Stimulated activated CD4-positive, alpha-beta T cell treated with anti-CD3 and anti-CD28 coated beads, Interleukin-1b, Interleukin-23, amount 100 ng/mL, for 24 hours (primary cell): ENCODE measurements at places on chromosomes 11 and 22.

GRCh38 chr11:86774417-86774816, 25.9 kb upstream of the PRSS23 start:
- no peak for DNase-seq

DNA sequence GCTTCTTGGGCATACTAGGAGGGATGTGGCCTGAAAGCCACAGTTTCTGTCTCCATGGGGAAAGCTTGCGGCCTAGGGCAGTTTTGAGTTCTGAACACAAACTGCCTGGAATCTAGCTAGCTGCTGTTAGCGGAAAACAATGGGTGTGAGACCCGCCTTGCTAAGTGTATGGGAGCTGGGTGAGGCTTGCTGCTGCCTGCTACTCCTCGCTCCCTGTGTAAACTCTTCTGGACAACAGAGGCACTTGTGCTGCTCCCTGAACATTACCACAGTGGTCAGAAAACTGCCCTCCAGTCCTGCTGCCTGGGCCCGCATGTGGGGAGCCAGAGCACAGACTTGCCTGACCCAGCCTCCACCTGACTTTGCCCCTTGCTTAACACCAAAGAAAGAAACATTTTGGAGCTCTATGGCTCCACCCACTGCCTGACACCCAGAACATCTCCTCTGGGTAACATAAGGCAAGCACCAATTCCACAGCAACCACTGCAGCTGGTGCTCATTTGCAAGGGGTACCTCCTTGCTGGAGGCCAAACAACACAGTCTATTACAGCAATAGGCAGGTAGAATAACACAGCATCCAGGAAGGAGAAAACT, 766.3 kb upstream of the RAG2 start:
- DNase-seq: no peak

DNA sequence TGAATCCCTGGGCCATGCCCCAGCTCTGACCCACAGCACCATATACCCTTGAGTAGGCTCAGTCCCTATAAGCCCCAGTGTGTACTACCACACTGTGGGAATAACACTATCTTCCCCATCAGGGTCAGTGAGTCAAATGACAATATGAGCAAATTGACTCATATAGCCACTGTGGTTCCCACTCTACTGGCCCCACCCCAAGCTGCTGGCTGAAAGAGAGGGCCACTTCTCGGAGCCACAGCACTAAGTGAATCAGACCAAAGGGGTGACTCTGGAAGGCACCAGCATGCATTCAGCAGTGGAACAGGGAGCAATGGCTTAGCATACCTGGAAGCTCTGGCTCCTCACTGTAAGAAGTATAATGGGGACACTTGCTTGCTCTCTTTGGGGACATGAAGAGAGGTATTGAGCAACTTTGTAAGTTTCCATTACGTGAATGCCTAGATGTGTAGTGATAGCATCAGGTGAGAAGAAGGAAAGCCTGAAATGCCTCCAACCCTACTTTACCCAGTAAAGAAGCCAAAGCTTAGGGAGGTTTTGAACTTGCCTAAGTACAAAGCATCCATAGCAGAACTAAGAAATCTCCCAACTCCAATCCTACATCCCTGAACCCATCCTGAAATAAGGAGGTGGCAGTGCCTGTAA, 13.5 kb downstream of the CD59 start:
- no peak for DNase-seq

GRCh38 chr11:124882339-124883071, 15.2 kb downstream of the ROBO4 start:
- DNase-seq: no peak

- no peak for DNase-seq
Observed at GRCh38 chr11:38226684-38227083, 1628.6 kb upstream of the RAG2 start.

DNA sequence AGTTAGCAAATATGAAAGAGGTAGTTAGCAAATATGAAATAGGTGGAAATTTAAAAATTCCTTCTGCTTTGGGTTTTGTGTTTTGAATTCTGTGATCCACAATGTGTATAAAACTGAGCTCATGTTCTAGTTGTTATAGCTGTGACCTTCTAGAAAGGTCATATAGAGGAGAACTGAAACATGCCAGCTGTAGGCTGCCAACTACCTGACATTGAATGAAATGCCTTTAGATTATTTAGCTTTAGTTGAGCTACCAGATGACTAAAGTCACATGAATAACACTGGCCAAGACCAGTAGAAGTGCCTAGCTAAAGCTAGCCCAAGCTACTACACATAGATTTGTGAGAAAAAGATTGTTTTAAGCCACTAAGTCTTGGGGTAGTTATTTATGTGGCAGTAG, 5.8 kb upstream of the TCN1 start:
- no peak for DNase-seq

DNA sequence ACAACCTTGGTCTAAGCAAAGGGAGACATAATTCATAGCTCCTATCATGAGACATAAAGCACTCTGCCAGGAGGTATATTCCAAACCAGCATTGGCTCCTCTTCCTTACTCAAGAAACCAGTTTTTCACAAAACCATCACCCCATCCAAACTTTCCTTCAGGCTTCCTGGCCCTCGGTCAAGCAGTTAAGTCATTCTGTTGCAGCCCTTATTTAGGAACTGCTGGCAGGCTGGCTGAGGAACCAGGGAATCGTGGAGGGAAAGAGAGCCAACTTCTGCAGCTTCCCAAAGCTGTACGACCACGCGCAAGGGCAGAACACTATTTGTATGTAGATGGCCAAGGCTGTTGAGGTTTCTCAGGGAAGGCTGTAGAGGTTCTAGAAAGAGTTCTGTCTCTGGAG, 680 bp downstream of the IFT46 start:
- no peak for DNase-seq

DNA sequence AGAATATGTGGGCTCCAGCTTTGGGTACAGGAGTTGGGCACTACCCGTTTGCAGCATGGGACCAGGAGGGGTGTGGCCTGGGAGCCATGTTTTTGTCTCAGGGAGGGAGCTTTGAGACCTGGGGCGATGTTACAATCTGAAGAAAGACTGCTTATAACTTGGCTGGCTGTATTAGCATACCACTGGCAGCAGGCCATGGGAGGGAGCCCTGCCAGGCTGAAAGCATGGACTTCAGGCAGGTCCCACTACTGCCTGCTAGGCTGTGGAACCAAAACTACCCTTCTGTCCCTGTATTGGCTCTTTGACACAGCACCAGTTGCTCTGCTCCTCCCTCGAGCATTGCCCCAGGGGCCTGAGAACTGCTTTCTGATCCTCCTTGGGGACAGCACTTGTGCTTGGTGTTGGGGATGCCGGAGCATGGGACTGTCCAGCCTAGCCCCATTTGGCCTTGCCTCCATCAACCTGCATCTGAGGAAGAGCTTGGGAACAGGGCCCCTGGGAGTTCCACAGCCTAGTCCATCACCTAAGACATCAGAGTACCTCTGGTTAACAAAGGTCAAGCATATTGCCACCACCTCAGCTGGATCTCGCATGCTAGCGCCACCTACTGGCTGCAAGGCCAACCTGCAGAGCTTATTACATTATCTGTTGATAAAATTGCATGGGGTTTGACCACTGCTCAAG, 217.4 kb downstream of the SBF2 start:
- DNase-seq: no peak

- DNase-seq: no peak
Observed at GRCh38 chr11:46363031-46363407, 15.8 kb downstream of the DGKZ start.

- DNase-seq: peak; percentile 49
Observed at GRCh38 chr11:61254403-61255025, 13.5 kb downstream of the PGA5 start.

- no peak for DNase-seq
Observed at GRCh38 chr11:69702769-69703452, 911 bp downstream of the FGF19 start.

GRCh38 chr11:9774591-9775397, 110.9 kb downstream of the SWAP70 start:
- no peak for DNase-seq

DNA sequence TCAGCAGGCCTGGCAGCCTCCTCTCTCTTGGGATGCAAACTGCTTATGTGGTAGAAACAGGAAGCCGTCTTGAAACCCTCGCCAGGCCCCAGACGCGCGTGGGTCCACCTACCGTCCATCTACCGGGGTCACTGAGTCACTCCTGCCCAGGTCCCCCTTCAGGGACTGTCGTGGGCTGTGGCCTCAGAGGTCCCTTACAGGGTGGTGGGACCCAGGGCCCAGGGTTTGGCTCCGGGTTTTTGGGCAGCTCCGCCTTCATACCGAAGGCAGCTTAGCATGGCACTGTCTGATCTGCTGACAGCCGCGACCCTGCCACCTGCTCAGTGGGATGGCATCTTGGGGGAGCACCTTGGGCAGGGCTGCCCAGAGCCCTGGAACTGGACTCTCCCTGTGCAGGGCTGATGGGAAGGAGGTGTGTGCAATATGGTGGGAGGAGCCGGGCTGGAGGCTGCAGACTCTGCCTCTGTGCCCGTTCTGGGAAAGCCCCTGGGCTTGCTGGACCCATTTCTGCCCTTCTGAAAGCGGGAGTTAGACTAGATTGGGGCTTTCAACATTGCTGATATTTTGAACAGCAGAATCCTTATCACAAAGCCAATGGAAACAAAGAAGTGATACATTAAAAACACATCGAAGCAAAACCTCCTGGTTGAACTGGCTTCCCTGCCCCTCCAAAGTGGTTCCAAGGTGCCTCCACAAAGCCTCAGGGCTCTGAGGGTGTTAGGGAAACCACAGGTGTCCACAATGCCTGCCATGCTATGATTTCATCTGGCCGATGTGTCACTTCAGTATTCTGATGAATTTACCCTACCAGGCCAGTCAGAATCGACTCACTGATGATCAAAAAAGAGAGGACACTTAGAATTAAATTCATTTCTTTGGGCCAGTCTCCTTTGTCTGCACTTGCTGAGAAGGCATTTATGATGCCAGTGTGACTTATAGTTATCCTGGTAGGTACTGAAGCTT, 316.5 kb downstream of the KIRREL3 start:
- no peak for DNase-seq

DNA sequence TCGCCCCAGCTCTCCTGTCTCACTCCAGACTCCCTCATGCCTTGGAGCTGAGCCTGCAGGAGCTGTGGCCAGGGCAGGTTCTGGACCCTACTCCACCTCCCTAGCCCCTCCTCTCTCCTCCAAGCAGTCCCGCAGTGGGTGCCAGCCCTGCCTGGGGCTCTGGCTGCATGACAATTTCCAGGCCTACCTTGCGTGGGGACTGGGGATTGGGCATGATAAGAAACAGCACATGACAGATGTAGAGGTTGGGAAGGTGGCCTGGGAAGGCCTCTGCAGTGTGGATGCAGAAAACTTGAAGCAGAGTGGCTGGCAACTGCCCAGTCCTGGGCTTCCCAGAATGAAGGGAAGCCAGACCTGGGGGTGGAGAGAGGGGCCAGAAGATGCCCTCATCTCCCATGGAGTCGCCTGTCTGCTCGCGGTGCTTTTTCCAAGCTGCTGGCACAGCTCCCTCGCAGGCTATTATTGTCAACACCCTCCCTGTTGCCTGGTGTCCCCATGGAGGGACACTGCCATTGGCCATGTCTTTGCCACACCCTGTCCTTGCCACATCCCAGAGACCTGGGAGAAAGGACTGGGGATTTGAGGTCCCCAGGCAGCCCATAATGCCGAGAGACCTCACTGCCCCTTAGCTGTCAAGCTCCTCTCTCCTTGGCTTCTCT, 48.9 kb upstream of the CDON start:
- DNase-seq: no peak

DNA sequence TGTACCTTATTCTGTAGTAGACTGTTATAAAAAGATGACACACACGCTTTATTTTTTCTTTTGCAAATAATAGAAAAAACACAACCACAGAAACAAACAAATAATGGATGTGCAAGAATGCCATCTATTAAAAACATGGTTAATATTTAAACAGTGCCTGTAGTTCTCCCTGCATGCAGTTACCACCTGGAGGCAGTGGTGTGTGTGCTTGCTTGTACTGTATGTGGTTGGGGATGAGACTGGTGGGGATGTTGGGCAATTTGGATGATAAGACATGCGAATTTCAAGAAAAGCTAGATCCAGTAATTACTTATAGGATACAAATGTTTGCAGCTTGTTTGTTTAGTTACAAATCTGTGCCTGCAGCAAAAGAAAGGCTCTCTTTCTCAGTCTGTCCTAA, 3.6 kb downstream of the C11orf87 start:
- no peak for DNase-seq
